ENCODE measurements at places on chromosomes 1 and 21.

DNA sequence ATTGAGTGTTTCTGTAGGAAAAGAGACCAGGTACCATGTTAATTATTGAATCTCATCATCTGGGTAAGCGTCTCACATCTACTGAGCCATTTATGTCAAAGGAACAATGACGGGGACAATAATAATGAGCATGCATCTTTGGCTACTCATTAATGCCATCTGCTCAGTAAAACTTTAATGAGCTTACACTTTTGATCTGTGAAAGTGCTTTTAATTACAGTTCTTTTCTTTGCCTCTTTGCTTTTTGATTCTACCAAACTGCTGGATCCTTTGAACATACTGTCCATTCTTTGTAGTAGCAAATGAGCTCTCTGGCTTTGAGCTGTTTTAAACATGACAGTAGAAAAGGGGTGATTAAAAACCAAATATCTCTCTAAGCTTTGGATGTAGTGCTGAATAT, 181.2 kb upstream of the IVNS1ABP start:
- no peak for DNase-seq

- DNase-seq: peak; percentile 32
Observed at GRCh38 chr1:231866392-231867331, 240.1 kb downstream of the DISC1 start.

- no peak for DNase-seq
Observed at GRCh38 chr1:212257157-212257556, 28.1 kb upstream of the PPP2R5A start.

GRCh38 chr21:41667136-41667535, 99.7 kb downstream of the RIPK4 start:
- no peak for DNase-seq

DNA sequence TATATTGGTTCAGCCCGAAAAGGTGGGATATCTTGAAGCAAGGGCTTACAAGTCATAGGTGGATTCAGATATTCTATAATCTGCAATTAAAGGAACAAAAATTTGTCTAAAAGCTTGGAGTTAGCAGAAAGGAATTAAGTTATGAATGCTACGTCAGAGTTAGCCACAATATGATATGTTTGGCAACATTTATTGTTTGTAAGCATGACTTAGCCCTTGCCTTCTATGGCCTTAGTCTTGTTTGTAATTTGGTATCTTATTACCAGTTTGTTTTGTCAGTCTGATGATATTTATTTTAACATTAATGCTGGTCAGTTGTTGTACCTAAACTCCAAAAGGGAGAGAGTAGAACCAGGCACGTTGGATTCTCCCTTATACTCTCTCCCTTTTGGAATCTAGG, 43.1 kb upstream of the SUCO start:
- no peak for DNase-seq

- DNase-seq: no peak
Observed at GRCh38 chr1:185837711-185838110, 103.5 kb downstream of the HMCN1 start.

- DNase-seq: no peak
Observed at GRCh38 chr1:38153778-38154470, 107.3 kb upstream of the POU3F1 start.

DNA sequence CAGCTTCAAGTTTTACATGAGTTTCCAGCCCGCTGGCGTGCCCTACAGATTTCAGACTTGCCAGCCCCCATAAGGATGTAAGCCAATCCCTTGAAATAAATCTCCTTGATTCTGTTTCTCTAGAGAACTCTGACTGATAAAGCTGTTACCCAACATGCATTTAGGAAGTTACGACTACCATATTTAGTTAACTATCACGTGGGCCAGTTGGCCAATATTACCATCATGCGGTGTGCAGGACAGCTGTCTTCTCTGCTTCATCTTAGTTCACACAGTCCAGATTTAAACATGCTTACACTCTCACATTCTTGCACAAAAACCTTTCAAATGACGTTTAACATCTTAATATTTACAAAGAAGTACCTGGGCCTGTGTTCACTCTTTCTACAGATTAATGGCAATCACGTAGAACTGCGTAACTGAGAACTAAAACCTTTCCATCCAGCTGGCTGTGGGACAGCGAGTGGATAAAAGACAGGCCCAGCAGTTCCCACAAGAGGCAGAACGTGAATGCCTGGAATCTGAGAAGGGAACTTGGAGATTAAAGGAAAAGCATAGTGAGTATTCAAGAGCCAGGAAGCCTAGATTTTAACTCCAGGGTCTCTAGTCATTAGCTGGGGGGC, 20.8 kb downstream of the FAM177B start:
- no peak for DNase-seq

GRCh38 chr1:241411776-241412338, 54.9 kb upstream of the RGS7 start:
- DNase-seq: no peak

- DNase-seq: no peak
Observed at GRCh38 chr21:38760017-38760761, 45.5 kb upstream of the ETS2 start.

DNA sequence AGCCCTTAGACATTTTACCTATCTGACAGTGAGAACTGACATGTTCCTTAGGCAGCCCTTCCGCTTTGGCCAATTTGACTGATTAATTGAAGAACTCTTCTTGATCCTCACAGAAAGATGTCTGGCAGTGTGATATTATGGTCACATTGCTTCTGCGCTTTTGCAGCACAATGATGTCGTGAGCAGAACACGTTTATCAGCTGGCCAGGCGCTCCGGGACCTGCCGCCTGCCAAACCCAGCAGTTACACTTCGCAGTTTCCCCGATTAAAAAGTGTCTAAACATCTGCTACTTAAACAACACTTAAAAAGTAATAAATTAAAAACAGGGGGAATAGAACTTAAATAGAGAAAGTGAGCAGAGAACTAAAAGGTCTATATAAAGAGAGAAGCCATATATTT, 103.5 kb upstream of the ETS2 start:
- no peak for DNase-seq

DNA sequence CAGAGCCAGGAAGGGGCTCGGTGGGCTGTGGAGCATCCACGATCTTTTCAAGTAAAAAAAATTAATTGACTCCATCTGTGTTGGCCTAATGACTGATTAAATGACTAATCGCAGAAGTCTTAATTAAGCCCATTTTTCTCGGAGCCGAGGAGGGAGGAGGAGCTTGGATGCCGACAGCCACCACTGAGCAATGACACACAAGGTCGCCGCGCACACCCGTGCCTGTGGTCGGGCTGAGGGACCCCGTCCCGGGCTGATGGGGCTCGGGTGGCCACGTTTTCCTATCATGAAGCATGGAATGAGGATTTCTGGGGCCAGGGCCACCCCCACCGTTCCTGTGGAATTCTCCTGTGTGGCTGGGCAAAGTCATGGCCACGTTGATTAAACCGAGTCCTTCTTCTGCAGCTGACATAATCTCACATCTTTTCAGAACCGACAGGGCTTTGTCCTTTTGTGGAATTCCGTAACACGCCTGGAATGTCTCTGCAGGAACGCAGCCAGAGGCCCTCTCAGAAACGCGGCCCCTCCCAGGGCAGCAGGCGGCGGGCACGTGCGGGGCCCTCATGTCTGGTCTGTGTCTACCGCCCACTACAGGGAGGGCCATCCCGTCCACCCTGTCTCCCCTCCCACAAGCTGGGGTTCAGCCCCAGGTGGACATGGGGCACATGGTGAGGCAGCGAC, 60.7 kb downstream of the MORN1 start:
- no peak for DNase-seq

DNA sequence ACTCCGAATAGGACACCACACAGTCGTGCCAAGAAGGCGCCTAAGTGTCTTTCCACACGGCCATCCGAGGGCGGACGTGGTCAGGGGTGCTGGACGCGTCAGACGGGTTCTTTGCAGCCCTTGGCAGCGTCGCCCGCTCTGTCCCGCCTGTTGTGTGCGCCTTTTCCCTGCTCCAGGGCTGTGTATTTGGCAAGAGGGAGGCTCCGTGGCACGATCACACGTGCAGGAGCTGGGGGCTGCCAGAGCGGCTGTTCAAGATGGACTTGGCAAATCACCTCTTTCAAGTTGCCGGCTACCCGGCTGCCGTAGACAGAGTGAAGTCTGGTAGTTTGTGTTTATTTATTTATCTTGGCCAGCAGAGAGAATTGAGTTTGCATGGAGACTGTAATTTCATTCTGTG, 31.9 kb downstream of the PRKCZ start:
- DNase-seq: no peak

- DNase-seq: no peak
Observed at GRCh38 chr21:38661889-38662568, 143.7 kb upstream of the ETS2 start.

- DNase-seq: no peak
Observed at GRCh38 chr1:119275145-119276134, 93.1 kb upstream of the HAO2 start.

DNA sequence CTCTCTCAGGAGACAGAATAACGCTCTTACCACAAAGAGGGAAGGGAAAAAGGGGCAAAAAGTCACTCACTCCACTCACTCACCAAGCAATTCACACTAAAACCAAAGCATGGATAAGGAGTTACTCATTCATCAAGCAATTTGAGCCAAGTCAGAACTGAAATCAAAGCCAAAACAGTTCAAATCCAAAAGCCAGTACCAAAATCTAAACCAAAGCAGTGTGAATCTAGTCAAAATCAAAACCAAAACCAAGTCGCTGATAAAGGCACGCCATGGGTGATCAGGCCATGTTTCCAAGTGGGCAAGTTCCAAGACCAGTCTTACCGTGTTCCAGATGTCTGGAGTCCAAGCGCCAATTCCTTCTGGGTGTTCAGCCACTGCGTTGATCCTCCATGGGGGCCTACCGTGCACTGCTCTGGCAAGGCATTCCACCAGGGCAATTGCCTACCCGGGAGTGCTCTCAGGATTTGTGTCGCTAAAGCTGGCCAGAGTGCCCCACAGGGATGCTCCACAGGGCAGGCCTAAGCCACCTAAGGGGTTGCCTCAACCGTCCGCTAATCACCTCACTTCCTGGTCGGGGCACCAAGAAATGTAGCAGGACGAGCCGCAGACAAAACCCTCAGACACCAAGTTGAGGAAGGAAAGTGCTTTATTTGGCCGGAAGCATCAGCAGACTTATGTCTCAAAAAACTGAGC, 142.3 kb downstream of the TRIM33 start:
- DNase-seq: no peak

GRCh38 chr1:41242342-41243078, 404 bp upstream of the SCMH1 start:
- DNase-seq: peak; percentile 7

All from stimulated activated CD4-positive, alpha-beta T cell treated with anti-CD3 and anti-CD28 coated beads, Interleukin-1b, Interleukin-23, amount 100 ng/mL, for 24 hours (primary cell).